ENCODE measurements at places on chromosomes 11 and 22.

DNA sequence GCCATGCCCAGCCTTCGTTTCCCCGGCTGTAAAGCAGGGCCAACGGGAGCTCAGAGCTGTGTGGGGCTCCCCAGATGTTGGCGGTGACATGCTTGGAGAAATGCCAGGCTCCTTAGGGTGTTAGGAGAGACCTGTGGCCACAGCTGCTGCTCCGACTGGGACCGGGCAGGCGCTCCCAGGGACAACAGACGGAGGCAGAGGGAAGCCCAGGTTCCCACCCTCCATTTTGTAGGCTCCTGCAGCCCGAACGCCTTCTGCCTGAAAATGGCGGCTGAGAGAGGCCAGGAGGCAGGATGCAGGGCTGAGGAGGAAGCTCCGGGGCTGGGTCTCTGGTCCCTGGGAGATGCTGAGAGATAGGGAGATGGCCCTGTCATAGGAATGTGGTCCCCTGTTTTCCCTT lies 10.0 kb downstream of the CD6 start:
- no peak for DNase-seq

- no peak for DNase-seq
These were observed 45.9 kb downstream of the DSCAML1 start for GRCh38 chr11:117750916-117751662.

- DNase-seq: no peak
These were observed 48.8 kb upstream of the FIBIN start for GRCh38 chr11:26944866-26945664.

- DNase-seq: no peak
These were observed 6.4 kb downstream of the CD3E start for GRCh38 chr11:118310781-118311485.

GRCh38 chr11:34682825-34683224 lies 61.9 kb downstream of the EHF start:
- no peak for DNase-seq

GRCh38 chr11:110087812-110088534 lies 5.2 kb upstream of the ZC3H12C start:
- no peak for DNase-seq

DNA sequence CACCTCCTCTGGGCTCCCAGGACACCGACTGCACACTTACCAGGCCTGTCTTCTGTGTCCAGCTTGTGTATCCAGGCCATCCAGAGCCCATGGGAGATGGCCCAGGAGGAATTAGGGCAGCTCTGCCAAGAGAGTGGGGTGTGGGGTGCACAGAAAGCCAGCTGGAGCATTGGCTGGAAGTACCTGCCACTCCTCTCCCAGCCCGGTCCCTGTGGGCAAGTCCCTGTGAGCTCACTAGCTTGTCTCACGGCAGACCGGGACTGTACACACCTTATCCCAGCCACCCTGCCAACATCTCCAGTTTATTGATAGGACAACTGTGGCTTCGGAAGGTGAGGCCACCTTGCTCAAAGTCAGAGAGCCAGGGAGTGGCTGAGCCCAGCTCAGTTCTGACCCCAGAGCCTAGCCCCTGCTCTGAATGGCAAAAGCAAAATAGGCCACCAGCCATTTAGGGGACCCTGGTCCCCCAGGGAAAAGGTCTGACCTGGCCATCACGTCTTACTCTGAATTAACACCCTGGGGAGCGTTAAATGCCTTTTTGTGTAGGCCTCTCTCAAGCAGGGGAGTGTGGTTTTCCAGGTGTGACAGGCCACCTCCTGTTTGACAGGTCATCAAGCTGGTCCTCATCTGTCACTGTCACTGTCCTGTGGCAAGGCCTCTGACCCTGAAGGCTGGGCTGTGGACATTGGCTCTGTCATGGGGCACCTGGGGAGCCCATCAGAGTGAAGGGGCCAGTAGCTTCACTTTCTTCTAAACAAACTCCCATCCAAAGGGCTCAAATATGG lies 15.1 kb downstream of the UQCR10 start:
- no peak for DNase-seq

DNA sequence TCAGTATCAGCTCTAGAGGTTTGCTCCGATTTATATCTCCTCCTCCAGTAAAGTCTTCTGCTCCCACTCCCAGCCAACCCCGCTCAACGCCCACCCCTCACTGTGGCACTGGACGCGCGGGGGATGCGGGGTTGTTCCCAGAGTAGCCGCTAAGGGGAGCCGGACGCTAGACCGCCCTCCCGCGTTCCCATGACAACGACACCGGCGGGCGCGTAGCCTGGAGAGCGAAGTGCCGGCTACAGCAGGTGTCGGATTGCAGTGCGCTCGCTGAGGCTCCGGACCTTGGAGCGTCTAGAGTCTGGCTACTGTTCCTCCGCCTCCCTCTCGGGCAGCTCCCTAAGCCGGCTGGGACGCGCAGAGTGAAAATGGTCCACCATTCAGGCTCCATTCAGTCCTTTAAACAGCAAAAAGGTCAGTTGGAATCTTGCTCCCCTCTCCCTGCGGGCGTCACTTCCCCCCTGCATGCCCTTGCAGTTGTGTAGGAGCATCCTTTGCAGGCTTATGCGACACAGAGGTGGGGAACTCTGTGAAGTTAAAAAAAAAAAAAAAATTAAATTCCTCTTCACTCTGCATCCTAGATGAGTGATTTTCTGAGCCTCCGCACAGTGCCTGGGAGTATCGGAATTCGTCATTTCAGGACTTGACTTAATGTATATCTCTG lies at the start of gene ANO3:
TSS of gene ANO3 (plus strand) at position 220 of the 661 bp plus-strand sequence. CDS start at position 366, 146 bp downstream.
- peak; percentile 84 for DNase-seq

DNA sequence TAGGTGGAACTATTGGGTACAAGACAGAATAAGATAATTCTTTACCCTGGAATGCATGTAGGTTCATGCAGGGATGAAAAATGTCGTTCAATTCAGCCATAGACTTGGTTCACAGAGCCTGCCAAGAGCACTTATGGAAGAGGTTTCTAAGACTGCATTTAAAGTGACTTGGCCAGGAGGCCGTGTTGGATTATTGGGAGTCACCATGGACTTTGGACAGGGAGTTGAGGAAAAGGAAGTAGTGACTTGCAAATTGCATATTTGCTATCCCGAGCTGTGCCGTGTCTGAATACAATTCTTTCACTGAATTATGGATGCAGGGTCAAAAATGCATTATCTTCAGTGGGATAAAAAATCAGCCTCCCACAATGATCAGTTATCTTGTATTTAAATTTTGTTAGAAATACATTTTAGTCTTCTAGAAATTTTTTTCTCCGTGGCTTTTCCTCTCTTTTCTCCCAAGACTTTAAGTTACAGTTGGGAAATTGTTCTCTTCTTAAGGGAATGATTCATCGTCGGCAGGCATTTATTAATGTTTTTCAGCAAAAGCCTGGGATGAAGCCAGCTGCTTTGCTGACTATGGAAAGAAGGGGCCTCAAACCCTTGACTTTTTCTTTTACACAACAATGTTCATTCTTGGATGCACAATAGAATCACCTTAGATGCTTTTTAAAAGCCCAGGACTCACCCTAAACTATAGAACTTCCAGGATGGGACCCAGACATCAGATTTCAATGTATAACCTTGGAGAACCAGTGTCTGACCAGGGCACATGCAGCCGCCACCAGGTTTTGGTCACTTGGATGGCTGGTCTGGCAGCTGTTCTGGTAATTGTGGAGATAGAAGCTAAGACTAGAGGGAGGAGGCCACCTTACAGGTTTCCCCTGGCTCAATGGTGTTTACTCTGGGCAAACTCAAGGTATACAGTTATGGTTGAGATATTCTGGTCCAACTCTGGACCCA lies 70.8 kb downstream of the FAT3 start:
- no peak for DNase-seq
